ENCODE measurements at places on chromosomes 5 and 9.

DNA sequence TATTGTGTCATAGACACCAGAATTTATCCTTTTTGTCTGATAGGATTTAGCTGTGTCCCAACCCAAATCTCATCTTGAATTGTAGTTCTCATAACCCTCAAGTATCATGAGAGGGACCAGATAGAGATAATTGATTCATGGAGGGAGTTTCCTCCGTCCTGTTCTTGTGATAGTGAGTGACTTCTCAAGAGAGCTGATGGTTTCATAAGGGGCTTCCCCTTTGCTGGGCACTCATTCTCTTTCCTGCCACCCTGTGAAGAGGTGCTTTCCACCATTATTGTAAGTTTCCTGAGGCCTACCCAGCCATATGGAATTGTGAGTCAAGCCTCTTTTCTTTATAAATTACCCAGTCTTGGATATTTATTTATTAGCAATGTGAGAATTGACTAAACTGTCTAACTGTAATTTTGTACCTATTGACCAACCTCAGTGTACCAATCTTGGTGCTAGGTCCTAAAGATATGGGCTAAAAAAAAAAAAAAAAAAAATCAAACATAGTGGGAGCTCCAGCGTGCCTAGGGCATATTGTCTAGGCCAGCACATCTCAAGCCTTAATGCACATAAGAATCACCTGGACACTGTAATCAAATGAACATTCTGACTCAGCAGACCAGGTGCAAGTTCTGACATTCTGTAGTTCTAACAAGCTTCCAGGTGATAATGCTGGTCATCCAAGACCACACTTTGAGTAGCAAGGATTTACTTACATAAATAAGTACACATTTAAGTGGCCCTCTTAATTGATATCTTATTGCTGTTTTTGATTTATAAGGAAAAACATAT, 30.5 kb downstream of the ST8SIA4 start:
- DNase-seq = no peak

DNA sequence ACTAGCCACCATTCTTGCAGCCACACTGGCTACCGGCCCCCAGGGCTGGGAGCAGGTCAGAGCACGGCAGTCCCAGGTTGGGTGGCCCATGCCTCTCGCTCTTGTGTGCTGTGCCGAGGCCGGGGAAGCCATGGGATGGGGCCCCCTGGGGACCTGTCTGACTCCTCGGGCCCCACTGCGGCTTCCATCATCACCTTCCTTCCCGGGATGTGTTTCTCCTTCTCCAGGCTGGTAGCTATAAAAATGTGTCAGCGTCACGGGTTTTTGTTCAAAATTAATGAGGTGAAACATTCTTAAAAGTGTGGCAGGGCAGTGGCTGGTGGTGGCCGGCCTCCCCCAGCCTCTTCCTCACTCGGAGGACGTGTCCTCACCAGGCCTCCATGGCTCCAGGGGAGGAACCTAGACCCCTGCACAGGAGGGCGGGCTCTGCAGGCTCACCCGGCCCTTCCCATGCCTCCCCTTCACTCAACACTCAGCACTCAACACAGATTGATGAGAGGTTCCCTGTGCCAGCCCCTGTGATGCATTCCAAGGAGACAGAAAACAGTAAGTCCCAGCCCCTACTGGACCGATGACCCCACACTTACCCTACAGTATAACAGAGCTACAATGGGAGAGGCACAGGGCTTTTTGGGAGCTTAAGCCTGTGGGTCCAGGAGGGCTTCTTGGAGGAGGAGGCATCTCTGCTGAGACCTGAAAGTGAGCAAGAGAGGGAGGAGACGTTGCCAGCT, 43.2 kb downstream of the PTGES start:
- no peak for DNase-seq

- DNase-seq = no peak
Measured at GRCh38 chr9:38727497-38728001, 7.6 kb upstream of the FAM240B start.

- DNase-seq = no peak
Measured at GRCh38 chr5:140111859-140112551, 1.9 kb upstream of the PURA start.

GRCh38 chr5:43156388-43156787, 35.6 kb upstream of the NIM1K start:
- no peak for DNase-seq

- DNase-seq = no peak
Measured at GRCh38 chr9:37046683-37047082, 12.6 kb upstream of the PAX5 start.

DNA sequence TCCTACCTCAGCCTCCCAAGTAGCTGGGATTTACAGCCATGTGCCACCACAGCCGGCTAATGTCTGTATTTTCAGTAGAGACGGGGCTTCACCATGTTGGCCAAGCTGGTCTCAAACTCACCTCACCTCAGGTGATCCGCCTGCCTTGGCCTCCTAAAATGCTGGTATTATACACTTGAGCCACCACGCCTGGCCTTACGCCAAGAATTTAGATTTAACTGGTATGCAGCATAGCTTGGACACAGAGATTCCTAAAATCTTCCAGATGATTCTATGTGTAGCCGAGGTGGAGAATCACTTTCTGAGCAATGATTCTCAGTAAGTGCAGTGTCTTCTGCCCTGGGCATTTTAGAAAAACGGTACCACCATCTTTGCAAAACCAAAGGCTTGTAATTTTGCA, 74.1 kb downstream of the HABP4 start:
- DNase-seq = no peak

- DNase-seq = peak; percentile 29
Measured at GRCh38 chr5:75433814-75434506, 77.5 kb downstream of the CERT1 start.

GRCh38 chr5:31453522-31453921, 78.4 kb downstream of the DROSHA start:
- no peak for DNase-seq

- DNase-seq = no peak
Measured at GRCh38 chr5:172929371-172929838, 29.8 kb upstream of the RPL26L1 start.

Measured in fibroblast of skin of left quadriceps (primary cell).